ENCODE measurements at places on chromosomes 1 and 21.

GRCh38 chr1:184986250-184986649, 11.9 kb upstream of the NIBAN1 start:
- no peak for DNase-seq

DNA sequence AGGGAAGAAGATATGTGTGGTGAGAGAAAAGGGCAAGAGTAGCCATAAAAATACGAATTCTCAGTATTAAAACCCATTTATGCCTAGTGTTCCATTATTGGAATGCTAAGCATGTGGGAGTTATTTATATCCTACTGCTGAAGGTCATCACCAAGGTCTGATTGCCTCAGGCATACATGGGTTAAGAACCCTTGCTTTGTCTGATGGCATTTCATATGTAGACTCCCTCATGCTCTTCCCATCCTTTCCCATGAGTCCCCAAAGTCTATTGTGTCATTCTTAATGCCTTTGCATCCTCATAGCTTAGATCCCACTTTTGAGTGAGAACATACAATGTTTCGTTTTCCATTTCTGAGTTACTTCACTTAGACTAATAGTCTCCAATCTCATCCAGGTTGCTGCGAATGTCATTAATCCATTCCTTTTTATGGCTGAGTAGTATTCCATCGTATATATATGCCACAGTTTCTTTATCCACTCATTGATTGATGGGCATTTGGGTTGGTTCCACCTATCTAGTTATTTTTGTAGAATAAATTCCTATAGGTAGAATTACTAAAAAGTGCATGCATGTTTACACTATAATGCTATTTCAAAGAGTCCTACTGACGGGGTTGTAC, 172.5 kb downstream of the DYRK1A start:
- DNase-seq = no peak

DNA sequence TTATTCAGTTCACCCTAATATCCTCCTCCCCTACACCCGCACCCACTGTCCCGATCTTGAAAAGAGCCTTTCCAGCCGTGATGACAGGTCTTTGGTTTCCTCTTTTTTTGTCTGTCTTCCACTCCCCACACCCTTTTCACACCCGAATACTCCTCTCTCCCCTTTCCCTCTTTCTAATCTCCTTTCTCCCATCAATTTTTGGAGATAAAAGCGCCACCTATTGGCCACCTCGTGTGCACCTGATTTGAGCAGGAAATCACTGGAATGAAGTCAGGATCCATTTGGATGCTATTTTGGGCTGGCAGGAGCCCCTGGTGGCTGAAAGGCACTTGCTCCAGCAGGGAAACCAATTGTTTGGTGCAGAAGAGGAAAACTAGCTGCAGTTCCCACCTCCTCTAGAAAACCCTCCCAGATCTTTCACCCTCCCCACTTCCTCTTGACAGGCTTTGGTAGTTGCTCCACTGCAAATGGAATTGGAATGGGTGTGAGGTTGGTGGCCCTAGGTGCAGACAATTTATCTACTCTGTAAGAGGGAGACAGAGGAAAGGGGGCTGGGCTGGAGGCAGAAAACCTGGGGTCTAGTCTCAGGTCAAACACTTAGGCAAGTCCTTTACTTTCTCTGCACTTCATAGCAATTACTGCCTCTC, 8.4 kb downstream of the FOXE3 start:
- DNase-seq = no peak

DNA sequence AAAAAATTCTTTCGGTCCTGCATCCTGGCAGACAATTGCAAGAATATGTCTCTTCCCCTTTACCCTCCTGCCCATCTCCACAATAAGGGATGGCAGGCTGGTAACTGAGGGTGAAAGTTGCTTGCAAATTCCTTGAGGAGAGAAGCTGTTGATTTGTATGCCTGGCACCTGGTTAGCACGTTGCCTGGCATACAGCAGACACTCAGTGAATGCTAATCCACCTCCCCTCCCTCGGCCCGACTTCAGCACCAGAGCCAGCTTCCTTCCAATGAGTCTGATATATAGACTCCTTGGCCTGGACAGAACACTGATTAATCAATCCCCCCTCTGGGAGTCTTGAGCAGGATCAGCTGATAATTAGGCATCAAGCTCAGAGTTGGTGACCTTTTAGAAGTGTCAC, 39.1 kb downstream of the KCNC4 start:
- DNase-seq = no peak

DNA sequence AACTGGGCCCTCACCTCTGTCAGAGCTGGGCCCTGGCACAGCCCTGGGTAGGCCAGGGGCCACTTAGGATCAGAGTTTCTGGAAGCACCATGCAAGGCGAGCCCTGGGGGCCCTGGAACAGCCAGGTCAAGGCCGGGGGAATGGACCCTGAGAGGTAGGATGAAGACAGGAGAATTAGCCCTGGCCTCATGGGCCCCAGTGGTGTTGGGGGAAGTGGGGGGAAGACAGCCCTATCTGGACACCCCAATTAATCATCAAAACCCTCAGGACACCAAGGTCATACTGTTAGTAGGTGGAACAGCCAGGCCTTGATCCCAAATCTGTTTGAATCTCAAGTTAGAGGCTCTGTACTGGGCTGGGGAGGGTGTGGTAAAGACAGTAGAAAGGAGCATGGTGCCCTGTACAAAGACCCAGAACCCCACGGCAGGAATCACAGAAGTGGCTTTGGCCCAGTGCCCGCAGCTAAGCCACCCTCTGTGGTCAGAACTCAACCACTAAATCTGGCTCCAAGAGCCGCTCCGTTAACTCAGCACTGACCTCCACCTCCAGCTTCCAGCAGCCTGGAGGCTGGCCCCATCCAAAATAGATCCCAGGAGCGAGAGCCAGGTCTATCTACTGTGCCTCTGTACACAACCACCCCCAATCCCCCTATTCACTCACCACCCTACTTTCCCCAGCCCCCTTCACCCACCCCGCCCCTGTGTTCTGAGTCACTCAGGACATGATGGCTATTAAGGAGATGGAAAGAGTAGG, 14.0 kb upstream of the TRIM63 start:
- no peak for DNase-seq

DNA sequence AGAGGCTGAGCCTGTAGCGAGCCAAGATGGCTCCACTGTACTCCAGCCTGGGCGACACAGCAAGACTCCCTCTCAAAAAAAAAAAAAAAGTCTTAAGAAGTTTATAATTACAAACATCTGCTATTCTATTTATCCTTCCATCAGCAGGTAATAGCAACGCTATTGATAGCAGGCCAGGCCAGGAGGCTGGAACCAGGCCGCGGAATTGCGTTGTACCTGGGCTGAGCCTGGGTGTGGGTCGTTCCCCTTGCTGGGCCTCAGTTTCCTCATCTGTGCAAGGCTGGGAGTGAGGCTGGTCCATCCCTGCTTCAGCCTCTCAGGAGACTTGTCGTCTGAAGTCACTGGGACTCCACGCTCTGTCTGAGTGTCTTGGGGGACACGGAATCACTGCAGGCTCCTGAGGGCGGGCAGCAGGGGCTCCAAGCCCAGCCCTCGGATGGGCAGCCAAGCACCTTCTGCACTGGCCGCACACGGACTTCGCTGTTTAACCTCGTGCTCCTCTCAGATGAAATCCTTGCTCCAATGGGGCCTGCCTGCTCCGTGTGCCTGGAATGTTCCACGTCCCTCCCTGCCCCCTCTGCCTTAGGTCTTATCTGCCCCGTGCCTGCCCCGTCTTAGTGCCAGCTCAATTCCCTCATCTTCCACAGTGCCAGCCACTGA, 103.9 kb upstream of the C1orf174 start:
- DNase-seq = no peak

DNA sequence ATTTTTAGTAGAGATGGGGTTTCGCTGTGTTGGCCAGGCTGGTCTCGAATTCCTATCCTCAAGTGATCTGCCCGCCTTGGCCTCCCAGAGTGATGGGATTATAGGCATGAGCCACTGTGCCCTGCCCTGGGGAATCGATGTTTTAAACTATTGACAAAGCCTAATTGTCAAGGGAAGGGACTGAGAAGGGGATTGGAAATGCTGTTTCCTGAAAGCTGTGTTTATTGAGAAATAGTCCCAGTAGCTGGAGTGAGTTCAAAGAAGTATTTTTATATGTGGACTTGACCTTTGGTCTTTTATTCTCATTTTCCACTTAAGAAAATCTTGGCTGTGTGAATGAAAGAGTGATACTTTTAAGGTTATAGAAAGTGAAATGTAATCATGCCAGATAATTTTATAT, 47.5 kb downstream of the KIF1B start:
- DNase-seq = no peak

DNA sequence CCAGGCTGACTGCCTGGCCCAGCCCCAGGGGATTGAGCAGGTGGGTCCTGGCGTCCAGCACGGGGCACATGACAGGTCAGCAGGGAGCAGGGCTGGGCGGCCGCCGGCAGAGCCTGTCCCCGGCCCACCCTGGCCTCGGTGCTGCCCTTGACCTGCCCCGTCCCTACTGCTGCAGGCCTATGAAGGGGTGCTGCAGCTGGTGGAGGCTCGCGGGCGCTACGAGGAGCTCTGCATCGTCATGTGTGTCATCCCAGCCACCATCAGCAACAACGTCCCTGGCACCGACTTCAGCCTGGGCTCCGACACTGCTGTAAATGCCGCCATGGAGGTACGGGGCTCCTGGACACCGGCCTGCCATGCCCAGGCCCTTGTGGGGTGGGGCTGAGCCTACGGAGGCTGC, 15.6 kb downstream of the CFAP410 start:
- DNase-seq = no peak

DNA sequence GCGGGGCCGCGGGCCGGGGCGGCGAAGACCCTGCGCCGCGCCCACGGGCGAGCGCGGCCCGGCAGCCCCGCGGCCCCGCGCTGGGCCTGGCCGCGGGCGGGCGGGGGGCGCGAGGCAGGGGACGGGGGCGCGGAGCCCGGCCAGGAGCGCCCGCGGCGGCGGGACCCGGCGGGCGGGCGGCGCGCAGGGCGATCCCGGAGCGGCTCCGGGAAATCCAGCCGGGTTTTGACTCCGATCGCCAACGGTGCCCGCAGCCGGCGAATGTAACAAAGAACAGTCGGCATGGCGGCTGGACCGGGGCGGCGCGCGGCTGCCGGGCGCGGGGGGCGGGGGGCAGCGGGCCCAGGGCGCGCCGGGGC, 334 bp downstream of the PRDM15 start:
- DNase-seq = peak; percentile 57

DNA sequence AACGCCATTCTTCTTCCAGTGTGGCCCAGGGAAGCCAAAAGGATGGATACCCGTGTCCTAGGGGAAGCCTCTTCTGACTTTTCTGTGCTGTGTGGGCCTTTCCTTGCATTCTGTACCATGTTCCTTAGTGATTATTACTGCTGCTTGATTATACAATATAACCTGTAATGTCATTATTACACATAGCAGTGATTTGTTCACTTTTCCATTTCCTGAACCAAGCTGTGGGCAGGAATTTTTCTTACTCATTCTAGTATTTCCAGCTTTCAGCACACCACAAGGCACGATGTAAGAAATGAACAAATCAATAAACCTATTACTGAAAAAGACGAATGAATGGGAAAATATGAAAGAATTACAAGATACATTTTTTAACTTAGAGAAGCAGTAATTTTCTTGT, 8.4 kb upstream of the USP33 start:
- no peak for DNase-seq
